ENCODE measurements at places on chromosomes 7 and 10. TPM values are rescaled to one million over a fixed set of nuclear protein-coding genes. Genes with fewer than 3 reads are reported as not detected.

DNA sequence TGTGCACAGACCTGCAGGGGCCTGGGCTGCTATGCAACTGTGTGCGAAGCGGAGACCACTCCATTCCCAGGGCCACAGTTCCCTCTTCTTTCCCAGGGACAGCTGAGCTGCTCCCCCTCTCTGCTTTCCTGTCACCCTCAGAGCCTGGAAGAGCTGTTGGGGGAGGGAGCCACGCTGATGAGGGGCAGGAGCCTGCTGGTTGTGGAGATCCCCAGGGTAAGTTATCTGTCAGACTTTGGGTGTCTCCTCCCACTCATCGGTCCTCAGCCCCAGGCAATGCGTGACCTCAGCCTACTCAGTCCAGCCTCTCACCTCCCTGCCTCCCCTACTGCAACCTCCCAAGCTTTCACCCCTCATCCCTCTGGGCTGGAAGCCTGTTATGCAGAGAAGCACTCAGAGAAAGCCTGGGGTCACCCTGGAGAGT is 53.5 kb downstream of the ZNF467 start:
- H3K4me3 ChIP-seq = no peak overlapping the region
- peaks cover 3% of the 10 kb centered on the region for H3K4me1 ChIP-seq
- no peaks in the 10 kb centered on the region for H3K27me3 ChIP-seq
- no peak overlapping the region for H3K27ac ChIP-seq
- peaks cover 31% of the 10 kb centered on the region for H3K36me3 ChIP-seq

MALRD1 gene
- 0.20 TPM for total RNA-seq

DNA sequence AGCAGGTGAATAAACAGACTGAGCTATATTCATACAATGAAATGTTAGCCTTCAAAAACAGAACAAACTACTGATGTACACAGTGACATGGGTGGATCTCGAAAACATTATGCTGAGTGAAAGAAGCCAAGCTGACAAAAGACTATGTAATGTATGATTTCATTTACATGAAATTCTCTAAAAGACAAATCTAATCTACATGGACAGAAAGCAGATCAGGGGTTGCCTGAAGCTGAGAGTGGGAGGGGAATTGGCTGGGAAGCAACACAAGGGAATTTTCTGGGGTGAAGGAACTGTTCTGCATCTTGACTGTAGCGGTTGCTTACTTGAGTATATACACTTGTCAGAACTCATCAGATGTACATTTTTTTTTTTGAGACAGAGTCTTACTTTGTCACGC is 121.7 kb upstream of the SVIL start:
- DNase-seq = no peak
- no peak overlapping the region for H3K4me3 ChIP-seq
- H3K27ac ChIP-seq = no peak overlapping the region
- no peaks in the 10 kb centered on the region for H3K36me3 ChIP-seq
- no peaks in the 10 kb centered on the region for H3K27me3 ChIP-seq

GRCh38 chr7:2517026-2517425 is 2.5 kb upstream of the LFNG start:
- peaks cover 4% of the 10 kb centered on the region for H3K4me1 ChIP-seq
- no peak for DNase-seq
- no peaks in the 10 kb centered on the region for H3K27me3 ChIP-seq
- H3K27ac ChIP-seq = no peak overlapping the region
- H3K36me3 ChIP-seq = peaks cover 5% of the 10 kb centered on the region

ASZ1 gene
- not detected for total RNA-seq
